ENCODE measurements at places on chromosomes 1 and 21. TPM values are rescaled to one million over a fixed set of nuclear protein-coding genes. Genes with fewer than 3 reads are reported as not detected.

GRCh38 chr1:56533621-56534020 lies 45.7 kb downstream of the PLPP3 start:
- no peak for DNase-seq

Gene CD5L
- total RNA-seq: not detected

DNA sequence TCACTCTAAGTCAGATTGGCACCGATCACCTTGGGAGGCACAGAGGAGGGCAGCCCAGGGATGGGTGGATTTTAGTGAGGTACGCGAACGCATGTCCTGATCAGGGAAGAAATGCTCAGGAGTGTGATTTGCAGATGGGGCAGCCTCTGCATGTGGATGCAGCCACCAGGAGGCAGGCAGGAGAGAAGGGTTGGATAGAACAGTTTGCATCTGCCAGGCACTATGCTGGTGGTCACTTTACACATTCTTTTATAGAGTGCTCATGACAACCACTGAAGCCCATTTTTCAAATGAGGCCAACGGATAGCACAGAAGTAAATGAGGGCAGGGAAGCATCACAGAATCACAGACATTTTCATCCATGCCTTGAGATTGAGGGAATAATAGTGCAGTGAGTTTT lies 5.7 kb downstream of the LAMB3 start:
- DNase-seq: no peak

Gene CPTP
- 16.0 TPM for total RNA-seq

- DNase-seq: no peak
These were observed 12.0 kb downstream of the NCMAP start for GRCh38 chr1:24567792-24568388.

DNA sequence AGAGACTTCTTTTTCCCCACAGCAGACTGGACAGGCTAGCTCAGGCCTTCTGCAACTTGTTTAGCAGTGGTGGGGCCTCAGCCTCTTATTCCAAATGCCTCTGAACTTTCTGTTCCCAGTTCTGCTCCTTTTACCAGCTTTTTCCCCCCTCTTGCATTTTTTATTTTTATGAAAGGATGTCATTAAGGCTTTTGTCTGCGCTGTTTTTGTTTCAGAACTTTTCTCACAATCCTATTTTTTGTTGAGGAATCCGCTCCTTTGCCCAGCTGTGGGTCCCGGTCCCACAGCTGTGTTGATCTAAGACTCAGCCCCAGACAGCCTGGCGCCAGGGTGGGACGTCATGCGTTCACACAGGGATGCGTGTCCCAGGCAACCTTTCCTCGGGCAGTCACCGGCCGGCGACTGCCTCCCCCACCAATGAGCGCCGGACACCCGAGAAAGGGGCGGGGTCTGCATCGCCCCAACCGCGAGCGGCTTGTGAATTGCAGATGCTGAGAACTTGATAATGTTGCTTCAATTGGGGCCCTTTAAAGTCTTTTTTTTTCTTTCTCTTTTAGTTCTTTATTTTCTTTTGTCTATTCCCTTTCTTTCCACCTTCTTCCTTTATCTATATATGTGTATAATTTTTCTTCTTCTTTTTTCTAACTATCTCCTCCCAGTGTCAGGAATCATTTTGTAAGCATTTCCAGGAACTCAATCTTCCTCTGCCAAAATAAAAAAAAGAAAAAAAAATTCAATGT lies 3.0 kb upstream of the ID3 start:
- no peak for DNase-seq

GRCh38 chr1:74486036-74486435 lies 26.4 kb downstream of the LRRC53 start:
- no peak for DNase-seq

DNA sequence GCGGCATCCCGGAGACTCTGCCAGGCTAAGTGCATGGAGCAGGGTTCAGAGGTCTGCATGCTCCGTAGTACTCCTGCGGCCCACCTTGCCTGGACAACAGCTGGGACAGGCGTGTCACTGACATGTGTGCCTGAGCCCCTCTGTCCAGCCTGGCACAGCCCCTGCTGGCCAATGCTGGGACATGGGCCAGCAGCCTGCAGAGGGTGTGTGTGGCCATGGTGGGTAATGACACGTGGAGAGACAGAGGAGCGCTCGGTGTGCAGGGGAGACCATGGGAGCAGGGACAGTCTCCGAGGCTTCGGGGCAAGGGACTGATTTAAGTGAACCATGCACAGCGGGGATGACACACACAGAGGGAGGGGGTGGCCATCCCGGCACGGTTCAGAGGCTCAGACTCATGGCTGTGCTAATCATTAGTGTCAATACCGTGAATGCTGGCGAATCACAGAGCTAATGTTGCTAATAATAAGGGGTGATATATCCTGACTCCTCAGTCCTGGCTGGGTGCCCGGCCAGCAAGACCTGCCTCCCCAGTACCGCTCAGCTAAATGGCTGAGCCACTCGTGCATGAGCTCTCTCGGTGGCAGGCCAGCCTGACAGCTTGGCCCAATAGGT lies 41.5 kb downstream of the IGSF21 start:
- no peak for DNase-seq

DNA sequence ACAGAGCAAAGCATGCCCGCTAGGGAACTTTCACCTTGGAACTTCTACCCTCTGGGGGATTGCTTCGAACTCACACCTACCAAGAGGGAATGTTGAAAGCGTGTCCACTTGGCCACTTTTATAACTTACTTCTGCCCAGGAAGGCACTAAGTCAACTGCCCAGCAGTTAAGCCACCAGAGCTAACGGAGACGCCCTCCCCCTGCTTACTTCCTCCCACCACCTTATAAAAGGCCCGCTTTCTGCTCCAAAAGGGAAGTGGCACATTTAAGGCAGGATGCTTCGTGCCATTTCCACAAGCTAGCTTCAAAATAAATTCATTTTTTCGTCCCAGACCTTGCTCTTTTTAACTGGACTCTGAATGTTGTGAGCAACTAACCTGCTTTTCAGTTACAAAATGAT lies 3.2 kb upstream of the AK2 start:
- DNase-seq: no peak

Gene FCRL1
- not detected for total RNA-seq

Gene RGS18
- 0.16 TPM for total RNA-seq

GRCh38 chr1:196277860-196278259 lies 330.4 kb downstream of the KCNT2 start:
- DNase-seq: no peak

DNA sequence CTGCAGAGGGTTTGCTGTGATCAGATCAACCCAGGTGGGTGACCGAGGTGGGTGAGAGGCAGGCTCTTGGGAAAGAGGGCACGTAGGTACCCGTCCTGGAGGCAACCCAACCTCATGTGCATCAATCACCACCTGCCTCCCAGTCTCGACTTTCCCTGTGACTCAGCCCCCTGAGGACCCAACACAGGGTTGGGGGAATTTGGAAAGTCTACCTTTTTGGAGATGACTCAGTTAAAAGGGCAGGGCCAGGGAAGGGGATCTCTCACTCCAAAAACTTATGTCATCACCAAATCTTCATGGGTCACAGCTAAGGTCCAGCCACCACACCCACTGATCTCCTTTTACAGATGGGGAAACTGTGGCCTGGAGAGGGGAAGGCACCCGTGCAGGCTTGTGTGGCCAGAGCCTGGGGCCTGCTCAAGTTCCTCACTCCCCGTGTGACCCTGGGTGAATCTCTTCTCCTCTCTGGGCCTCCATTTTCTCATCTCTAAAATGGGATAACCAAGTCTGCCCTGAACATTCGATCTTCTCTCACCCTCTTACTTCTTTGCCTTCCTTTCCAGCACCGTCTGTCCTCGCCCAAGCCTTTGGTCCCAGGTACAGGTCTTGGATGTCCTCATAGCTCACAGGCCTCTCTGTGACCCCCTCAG lies 34.6 kb upstream of the WNT4 start:
- no peak for DNase-seq

GRCh38 chr1:229258031-229258756 lies 12.7 kb upstream of the RAB4A start:
- DNase-seq: peak; percentile 62

Gene LCE1D
- not detected for total RNA-seq

Gene TEDDM1
- not detected for total RNA-seq

- no peak for DNase-seq
These were observed 87.3 kb upstream of the CTTNBP2NL start for GRCh38 chr1:112308716-112309115.

Gene CD1D
- total RNA-seq: not detected

GRCh38 chr1:116125758-116126157 lies 14.6 kb downstream of the MAB21L3 start:
- DNase-seq: no peak

DNA sequence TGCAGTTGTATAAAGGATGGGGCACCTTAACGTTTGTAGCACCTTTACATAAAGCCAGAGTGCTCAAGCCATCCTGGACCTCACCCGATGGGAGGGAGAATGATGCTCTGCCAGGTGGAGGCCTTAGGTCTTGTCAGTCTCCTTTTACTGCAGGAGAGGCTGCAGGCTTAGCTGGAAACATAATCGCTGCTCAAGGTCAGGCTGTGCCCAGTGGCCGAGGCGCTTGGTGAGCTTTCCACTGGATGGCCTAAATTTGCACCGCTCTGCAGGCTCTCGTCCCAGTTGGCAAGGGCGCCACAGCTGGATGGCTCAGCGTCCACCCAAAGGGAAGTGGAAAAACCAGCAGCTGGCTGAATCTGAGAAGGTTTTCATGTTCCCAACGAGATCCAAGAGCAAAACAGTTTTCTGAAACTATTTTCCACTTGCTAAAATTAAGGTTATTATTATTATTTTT lies 438.9 kb downstream of the CAMTA1 start:
- DNase-seq: no peak

Gene EVA1B
- total RNA-seq: 4.5 TPM

Gene OR6N1
- total RNA-seq: not detected

Gene NAV1
- total RNA-seq: 1.1 TPM

DNA sequence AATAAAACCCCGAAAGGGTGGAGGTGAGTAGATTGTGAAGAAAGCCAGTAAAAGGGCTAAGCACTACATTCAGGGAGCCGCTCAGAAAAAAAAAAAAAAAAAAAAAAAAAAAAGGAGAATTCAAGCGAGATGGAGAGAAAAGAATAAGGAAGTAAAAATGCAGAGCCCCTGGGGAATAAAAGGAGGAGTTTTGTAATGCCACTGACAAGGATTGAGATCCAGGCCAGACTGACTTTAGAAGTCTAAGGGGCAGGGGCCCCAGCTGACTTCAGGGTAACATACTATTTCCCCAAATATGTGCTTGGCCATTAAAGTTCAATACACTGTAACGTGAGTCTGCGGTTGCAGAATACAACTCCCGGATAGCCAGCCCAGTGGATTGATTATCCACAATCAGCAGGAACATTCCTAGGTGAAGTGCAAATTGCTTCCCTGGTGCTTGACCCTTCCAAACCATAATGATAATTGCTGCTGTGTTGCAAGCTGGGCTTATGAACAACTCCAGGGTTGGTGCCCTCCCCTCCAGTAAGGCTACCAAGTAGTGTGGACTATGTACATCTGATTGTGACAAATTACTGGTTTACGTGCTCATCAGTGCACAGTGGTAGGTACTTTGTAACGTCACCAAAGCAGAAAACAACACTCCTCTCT lies 30.7 kb upstream of the RRP15 start:
- no peak for DNase-seq

- DNase-seq: no peak
These were observed 148.5 kb upstream of the KCNK2 start for GRCh38 chr1:214934045-214934444.

DNA sequence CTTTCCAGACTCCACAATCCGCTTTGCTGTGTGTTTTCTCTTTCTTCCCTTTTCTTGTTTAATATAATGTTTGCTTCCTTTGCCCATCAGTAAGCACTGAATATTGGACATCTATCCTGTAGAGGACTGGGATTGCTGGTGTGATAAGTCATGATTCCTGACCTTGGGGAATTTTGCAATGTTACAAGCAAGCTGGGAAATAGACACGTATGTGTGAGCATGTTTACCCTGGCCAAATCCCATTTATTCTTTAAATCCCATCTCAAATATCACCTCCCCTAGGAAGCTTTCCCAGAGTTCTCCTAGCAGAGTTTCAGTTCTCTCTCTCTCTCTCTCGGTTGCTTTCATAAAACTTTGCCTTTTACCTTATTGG lies 155.3 kb downstream of the ROR1 start:
- no peak for DNase-seq

Gene PIGR
- total RNA-seq: 1.6 TPM

DNA sequence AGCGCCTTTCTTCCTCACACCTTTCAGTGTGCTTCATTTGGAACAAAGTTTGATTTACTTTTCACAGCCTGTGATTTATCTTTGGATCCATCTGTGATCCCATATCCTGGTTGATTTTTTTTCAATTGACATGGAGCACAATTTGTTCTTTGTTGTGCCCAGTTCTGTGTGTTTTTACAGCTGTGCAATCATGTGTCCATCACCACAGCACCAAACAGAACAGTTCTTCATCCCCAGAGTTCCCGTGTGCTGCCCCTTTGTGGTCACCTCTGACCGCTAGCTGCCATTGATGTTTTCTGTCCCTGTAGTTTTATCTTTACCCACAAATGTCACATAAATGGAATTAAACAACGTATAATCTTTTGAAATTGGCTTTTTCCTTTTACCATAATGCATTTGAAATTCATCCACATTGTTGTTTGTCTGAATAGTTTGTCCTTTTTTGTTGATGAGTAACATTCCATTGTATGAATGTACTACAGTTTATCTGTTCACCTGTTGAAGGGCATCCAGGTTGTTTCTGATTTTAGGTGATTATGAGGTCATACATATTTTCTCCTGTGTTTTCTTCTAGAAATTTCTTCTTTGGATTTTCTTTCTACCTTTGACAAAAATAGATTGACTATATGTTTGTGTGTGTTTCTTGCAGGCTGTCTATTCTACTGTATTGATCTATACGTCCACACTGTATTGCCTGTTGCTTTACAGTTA lies 17.4 kb downstream of the MIGA1 start:
- DNase-seq: no peak

DNA sequence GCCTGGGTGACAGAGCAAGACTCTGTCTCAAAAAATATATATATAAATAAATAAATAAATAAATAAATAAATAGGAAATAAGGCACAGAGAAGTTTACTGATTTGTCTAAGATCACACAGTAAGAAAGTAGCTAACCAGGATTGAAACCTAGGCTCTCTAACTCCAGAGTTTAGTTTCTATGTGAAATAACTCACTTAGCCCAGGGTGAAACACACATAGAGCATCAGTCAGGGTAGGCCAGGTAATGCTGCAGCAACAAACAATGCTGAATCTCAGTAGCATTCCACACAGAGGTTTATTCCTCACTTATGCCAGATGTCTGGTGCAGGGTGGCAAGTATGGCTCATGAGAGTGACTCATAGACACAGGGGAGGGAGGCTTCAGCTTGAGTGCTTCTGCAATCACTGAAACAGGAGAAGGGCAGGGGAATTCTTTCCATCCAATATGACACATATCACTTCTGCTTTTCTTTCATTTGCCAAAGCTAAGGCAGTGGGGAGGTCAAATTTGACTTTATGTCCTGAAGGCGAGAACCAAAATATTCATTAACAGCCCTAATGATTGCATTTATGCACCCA lies 37.1 kb upstream of the KANK4 start:
- no peak for DNase-seq

DNA sequence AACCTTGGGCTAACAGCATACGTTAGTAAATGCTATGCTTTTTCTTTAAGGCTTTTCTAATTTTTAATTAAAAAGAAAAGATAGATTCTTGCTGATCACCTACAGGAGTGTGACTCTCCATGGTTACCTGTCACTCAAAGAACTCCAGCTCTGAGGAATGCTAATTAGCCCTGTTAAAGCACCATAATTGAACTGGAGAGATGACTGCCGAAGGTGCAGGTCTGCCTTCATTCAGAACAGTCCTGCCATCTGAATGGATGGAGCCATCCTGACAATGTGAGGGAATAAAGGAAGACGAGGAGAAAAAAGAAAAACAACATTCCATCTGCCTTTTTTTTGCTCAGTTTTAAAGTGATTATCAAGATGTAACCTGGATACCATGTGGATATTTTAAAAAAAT lies 94.6 kb downstream of the ATP6V1G3 start:
- DNase-seq: no peak

Gene PTPRC
- 181 TPM for total RNA-seq

Gene IGSF3
- 4.0 TPM for total RNA-seq
